NCI-H526 treated with DMSO at 0.1 percent for 48 hours (cell line): ENCODE measurements at places on chromosomes 4 and X.

DNA sequence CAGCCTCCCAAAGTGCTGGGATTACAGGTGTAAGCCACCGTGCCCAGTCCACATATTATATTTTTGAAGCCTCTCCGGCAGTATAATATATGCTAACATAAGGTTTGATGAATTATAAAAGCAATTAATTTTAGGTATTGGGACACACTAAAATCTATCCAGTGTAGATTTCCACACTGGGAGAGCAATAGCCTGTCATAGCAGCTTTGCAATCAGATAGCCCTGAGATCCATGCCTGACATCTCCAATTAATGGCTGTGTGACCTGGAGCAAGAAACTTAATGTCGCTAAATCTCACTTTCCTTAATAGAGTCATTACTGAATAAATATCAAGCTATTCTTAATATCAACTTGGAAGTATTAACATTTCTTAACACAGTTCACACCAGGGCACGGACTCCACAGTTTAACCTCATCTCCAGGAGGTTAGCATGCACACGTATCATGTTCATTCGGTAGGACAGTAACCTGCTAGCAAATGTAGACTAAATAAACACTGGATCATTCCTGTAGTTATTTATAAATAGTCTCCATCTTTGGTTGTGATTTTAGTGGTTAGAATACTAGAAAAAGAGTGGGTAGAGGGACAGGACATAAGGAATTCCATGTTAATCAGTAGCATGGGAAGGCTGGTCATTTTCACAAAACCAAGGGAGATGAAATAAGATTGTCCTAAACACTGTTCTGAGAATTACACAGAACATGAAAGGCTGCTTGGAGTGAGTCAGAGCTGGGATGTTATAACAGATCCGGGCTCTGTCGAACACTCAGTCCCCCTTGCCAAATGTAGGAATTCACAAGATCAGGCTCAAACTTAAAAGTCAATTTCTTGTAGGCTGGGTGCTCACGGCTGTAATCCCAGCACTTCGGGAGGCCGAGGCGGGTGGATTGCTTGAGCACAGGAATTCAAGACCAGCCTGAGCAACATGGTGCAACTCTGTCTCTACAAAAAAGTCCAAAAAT lies 254.7 kb downstream of the PALLD start:
- no peak for DNase-seq

GRCh38 chrX:85988353-85988752 lies 59.0 kb downstream of the CHM start:
- DNase-seq = no peak

GRCh38 chr4:15836362-15836761 lies 58.2 kb downstream of the CD38 start:
- DNase-seq = no peak

- no peak for DNase-seq
Measured at GRCh38 chr4:158530381-158530780, 8.7 kb downstream of the RXFP1 start.

DNA sequence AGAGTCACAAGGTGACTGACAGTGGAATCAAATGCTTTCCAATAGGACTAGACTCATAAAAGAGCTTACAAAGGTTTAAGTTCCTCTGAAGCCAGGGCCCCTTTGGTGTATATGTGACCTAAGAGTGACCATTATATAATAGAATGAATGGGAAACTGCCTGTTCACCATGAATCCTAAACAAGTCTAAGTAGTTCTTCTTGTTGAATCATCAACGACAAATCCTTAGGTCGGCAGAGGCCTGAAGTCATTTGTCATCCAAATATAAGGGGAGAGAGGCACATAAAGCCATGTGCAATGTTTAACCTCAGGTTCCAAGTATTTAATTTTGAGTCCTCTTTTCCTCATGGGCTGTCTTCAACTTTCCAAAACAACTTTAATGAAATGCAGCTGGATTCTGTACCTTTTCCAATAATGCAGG lies 122.4 kb downstream of the RASL11B start:
- DNase-seq = no peak

GRCh38 chr4:955931-956381 lies 17.4 kb downstream of the DGKQ start:
- no peak for DNase-seq

- no peak for DNase-seq
Measured at GRCh38 chrX:68428431-68428830, 4.9 kb downstream of the OPHN1 start.

GRCh38 chrX:130645955-130646583 lies 244.3 kb downstream of the RBMX2 start:
- DNase-seq = no peak

DNA sequence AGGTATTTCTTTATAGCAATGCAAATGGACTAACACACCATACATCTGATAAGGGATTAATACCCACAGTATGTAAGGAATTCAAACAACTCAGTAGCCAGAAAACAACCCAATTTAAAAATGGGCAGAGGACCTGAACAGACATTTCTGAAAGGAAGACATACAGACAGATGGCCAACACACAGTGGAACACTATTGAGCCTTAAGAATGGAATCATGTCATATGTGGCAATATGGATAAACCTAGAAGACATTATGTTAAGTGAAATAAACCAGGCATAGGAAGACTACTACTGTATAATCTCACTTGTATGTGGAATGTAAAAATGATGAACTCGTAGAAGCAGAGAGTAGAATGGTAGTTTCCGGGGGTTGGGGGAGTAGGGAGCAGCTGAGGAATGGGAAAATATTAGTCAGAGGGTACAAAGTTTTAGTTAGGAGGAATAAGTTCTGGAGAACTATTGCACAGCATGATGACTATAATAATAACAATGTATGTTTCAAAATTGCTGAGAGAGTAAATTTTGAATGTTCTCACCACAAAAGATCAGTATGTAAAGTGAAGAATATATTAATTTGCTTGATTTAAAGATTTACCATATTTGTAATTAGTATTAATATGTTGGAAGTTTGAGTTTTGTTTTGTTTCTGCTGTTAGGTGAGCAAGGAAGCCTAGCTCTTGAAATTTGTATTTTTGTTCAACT lies 25.2 kb downstream of the WDR44 start:
- DNase-seq = no peak
